ENCODE measurements at places on chromosomes 2 and 18.

GRCh38 chr18:31199190-31199769 is 36.6 kb upstream of the DSC1 start:
- DNase-seq: no peak

- DNase-seq: no peak
Observed at GRCh38 chr2:120576509-120577474, 158.9 kb upstream of the GLI2 start.

DNA sequence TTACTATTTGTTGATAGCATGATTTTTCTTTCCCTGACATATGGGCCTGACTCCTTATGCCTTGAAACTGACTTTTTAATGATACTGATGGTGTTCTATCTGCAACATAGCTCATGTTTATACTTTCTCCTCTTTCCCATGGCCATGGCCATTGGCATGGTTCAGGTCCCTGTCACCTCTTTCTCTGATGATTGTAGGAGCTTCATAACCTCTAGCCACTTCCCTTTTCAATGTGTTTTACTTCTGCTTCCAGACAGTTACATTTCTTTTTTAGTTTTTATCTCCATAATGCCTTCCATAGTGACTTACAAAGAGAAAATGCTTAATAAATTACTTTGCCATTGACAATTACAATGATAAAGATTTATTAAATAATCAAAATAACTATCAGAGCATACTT is 177.9 kb upstream of the SETBP1 start:
- DNase-seq: no peak

- no peak for DNase-seq
Observed at GRCh38 chr2:33122726-33123125, 176.0 kb downstream of the LTBP1 start.

DNA sequence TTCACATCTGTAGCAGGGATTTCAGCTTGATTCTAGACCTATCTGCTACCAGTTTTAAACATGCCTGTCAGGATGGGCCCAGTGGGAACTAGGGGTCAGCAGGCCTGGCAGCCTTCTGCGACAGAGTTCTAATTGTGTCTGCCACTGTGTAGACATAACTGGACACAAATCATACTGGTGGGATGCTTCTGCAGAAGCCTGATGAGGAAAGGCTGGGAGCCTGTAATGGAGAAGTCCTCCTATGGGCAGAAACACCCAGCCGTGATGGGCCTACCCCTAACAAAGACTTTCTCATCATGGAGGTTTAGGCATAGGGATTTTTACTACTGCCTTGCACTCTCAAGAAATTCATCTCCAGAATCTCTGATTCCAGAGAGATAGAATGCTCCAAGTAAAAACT is 166.9 kb downstream of the PDE11A start:
- no peak for DNase-seq

DNA sequence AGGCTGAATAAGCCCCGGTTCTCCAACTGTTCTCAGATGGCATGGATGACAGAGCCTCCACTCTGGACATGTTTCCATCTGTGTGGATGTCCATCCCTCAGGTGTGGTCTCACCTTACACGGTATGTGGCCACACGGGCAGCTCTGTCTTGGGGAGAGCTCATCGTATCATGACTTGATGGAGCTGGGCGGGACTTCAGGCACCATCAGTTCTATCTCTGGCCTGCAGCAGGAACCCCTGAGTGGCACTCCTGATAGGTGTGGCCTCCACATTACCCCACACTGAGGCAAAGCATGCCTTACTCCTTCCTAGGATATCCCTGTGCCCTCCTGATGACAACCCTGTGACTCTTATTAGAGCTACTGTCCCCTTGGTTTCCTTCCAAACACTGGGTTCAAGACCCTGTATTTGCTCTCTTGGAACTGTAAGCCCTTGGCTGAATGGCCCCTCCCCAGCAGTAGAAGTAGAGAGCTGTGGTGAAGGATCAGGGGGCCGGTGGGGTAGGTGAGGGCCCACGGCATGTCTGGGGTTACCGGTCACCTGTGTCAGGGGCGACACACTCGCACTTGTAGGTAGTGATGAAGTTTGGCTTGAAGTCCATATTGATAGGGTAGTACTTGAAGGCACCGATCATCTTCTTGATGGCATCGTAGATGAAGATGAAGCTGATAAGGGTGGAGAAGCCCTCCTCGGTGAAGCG is 48.2 kb downstream of the MTHFD2 start:
- DNase-seq: no peak
